Stimulated activated CD4-positive, alpha-beta T cell treated with anti-CD3 and anti-CD28 coated beads, TNF-alpha, amount 100 ng/mL, for 1 hour (primary cell): ENCODE measurements at places on chromosomes 1 and 21.

DNA sequence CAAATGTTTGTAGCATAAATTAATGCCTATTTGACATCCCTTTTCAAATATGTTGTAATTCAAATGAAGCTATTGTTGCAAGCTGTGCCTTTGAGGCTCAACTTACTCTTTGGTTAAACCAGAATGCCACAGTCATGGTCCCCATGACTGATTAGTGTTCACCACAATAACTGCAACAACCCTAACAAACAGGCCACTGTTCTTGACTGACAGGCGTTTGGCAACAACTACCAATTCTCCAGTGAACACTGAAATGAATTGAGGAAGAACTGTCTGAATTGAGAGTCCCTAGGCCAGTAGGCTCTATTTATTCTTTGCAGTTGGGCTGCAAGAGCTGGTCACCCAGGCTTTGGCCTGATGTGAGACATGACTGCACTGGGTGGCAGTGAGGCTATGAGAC is 6.6 kb upstream of the TMEM167B start:
- no peak for DNase-seq

- no peak for DNase-seq
Observed at GRCh38 chr1:193979219-193979618, 792.8 kb upstream of the B3GALT2 start.

DNA sequence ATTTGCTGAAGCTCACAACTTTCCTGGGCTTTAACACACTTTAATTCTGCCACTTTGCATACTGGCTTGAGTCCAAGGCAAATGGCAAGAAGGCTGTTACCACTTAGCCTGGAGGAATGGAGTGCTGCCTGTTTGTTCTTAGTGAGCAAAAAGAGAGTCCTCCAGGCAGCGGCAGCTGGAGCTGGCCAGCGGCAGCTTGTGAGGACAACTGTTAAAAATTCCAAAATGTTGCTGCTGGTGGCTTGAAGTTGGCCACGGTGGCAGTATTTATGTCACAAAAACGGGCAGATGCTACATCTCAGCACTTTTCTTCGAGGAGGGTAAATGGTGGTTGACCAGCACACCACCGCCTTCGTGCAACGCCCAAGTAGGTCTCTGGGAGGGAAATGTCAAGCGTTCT is 27.3 kb downstream of the STPG1 start:
- no peak for DNase-seq

DNA sequence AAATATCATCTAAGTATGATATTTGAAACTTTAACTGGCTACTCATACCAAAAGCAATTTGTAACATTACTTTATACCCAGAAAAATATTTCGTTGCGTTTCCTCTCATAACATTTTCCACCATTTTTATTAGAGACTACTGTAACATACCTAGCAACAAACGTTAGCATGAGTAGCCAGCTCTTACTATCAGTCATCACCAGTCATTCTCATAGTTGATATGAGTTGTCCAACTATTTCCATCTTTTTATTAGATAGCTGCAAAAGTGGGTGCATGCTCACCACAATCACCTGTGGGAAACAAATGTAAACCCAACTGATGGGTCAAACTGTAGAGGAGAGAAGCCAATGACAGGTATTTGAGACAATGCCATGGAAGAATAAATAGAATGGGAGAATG is 114.6 kb downstream of the AKT3 start:
- no peak for DNase-seq

GRCh38 chr1:31577515-31578192 is 1.3 kb downstream of the TINAGL1 start:
- no peak for DNase-seq

DNA sequence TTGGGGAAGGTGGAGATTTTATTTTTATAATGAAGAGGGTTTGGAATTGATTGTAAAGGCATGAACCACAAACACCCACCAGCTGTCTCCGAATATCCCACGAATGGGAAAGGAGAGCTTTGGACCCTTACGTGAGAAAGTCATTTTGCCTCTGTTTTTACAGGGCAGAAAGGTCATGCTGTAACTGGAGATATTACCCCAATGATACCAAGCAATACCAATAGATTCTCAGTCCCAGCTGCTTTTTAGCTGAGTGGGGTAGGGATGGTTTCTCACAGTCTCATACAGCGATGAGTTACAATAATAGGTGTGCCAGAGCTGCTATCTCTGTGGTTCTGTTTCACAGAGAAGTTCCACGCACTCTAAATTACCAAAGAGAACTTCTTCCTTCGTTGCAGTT is 8.8 kb upstream of the F3 start:
- DNase-seq = no peak

DNA sequence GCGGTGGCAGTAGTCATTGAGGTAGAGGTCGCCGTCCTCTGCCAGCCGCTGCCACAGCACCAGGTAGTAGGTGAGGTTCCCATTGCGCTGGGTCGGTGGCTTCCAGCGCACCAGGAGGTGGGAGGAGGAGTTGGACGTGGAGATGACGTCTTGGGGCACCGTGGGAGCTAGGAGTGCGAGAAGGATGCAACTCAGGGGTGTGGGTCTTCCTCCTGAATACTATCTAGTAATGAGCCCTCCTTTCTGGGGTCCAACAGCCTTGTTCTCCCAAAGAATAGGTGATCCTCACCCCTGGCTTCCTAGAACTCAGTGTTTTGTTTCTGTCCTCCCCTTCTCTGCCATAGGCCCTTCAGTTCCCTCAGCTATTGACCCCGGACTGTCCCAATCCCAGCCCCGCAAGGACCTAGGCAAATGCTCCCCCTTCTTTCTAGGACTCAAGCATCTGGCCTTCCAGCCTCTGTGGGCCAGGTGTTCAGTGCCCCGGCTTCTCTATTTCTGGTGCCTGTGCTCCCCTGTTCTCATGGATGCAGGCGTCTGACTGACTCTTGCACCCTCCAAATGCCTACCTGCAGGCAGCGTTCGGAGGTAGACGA is 12.9 kb downstream of the INSRR start:
- no peak for DNase-seq

- DNase-seq = no peak
Observed at GRCh38 chr21:38774152-38774551, 31.6 kb upstream of the ETS2 start.

DNA sequence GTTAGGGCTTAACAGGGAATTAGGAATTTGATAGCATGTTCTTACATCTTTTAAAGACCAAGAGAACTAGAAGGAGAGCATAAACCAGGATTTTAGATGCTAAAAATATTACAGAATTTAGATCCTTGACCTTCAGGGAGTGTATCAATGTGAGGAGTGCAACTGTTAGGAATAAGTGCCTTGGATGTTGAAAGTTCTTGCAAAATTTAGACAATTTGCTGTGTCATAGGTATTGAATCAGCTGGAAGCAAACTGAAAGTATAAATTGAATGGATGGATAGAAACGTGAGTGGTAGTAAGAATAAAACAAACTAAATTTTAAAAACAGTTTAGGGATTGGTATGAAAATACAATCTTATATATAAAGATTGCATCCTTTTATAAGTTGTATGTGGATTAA is 27.7 kb downstream of the PPP1R12B start:
- no peak for DNase-seq

GRCh38 chr1:40868051-40868723 is 6.0 kb upstream of the CITED4 start:
- DNase-seq = no peak

- no peak for DNase-seq
Observed at GRCh38 chr21:26107429-26107828, 63.1 kb downstream of the APP start.

DNA sequence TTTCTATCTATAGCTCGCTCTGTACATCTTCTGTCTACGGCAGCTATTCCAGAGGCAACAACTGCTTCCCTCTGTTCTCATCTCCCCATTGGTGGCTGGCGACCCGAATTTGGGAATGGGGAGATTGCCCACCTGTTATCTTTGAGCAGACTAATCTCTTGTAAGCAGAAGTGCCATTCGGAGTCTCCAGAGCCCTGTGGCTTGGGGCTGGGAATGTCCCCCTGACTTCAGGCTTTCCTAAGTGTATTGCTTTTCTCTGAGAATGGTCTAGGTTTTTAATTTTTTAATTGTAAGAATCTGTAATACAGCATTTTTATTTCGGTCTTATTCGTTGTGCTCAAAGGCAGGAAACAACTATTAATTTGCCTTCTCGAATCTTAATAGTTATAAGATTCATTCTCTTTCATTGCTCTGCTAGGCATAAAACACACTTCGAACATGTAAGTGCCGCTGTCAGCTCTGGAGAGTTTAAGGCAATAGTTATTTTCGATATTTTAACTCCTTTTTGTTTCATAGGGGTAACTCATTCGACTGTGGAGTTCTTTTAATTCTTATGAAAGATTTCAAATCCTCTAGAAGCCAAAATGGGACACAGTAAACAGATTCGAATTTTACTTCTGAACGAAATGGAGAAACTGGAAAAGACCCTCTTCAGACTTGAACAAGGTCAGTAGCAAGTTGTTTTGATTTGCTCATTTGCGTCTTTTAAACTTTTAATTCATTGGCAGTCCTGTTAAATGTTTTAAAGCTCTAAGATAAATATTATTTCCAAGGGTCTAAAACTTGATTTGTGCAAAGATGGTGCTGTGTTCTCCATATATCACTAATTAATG is 514 bp downstream of the AGL start:
- DNase-seq = no peak

DNA sequence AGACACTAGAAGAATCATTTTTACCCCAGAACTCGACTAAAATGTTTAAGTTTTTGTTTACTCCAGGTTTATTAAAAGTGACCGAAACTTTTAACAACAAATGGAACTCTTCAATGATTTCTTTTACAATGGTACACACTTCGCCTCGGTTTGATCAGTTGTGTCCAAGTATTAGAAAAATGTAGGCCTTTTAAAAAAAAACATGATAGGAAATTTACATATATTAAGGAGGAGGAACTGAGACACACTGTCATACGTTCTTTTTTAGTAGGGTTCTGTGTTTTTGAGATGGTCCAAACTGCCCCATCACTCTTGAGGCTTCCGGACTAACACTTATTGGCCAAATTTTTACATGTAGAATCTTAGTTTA is 1.3 kb downstream of the PRDM2 start:
- DNase-seq = no peak

DNA sequence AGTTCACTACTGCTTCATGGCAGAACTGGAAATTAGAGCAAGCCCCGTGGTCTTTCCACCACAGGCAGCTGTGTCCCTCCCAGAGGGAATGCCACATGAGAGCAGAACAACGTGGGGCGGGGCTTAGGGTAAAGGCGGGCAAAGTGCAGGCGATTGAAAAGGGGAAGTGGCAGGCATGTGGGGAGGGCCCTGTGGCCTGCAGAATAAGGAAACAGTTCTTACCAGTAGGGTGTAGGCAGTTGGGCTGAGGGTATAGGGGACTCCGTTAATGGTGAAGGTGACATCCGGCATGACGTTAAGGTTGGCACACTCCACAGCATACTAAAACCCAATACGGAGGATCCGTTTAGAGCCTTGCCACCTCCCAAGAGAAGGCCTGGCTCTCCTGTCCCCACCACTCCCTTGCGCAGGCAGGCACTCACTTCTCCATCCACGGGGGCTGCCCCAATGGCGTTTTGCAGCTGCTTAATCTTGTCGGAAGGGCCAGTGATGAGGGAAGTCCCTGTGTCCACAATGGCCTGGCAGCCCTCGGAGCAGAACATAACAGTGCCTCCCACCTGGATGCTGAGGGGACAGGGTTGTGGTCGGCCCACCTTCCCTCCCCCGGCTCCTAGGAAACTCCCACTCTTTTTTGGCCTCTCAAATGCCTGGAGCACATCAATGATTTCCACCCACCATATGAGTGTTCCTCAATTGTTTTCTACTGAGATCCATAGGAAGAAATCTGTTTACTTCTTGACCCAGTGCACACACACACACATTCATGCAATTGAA is 9.1 kb upstream of the RAB7B start:
- DNase-seq = no peak

DNA sequence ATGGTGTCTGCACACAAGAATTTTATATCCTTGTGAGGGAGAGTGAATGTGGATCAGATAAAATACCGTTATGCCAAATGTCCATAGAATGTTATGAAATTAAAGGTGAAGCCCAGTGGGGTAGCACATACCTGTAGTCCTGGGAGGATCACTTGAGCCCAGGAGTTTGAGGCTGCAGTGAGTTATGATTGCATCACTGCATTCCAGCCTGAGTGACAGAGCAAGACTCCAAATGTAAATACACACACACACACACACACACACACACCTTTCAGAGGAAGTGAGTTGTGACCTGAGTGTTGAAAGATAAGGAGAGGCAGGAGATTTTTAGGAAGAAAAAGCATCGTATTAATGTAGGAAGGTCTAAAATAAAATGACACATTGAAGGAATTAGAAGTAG is 28.1 kb upstream of the ZYG11A start:
- DNase-seq = no peak

GRCh38 chr1:935751-936231 is 12.1 kb downstream of the SAMD11 start:
- DNase-seq = no peak

DNA sequence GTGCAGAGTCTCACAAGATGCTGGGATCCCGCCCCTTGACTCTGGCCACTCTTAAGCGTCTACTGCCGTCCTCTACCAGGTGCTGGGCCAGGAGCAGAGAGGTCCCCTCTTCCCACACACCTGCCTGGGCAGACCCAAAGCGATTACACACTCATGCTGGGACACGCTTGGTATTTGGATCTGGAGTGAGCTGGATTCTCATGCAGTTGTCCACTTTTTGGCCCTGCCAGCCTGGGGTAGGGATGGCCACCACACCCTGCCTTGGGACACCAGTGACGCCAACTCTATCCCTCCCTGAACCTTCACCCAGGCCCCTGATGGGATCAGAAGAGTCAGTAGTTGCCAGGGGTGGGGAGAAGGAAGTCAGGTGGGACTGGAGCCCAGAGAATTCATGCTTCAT is 28.6 kb downstream of the ITPKB start:
- DNase-seq = no peak

DNA sequence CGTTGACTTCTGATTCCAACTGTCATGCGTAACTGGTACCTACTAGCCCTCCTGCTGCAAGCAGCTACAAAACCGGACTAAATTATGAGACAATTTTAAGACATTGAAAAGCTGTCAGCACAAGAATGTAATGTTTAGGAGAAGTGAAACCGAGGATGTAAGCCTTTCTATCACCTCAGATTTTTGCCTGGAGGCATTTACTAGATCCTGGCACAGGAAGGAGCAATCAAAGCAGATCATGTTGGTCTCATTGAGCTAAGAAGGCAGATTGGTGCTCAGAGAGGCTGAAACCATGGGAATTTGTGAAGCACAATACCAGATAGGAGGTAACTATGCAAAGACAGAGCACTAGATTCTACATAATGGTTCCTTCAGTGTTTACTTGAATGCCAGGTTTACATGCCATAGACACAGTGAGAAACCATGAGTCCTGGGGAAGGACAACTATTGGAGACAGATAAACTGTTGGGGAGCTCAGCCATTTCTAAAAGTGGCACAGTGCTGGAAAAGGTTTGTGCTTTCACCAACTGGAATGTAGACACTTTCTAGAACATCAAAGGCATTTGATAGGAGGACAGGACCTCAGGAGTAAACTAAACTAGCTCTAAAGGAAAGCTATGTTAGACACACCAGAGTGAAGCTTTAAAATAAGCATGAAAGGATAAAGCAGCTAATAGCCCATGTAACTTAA is 179.4 kb downstream of the LYPLAL1 start:
- no peak for DNase-seq
